Mesothelial cell of epicardium (in vitro differentiated cells): ENCODE measurements at places on chromosomes 3 and 15. TPM values are rescaled to one million over a fixed set of nuclear protein-coding genes. Genes with fewer than 3 reads are reported as not detected.

DNA sequence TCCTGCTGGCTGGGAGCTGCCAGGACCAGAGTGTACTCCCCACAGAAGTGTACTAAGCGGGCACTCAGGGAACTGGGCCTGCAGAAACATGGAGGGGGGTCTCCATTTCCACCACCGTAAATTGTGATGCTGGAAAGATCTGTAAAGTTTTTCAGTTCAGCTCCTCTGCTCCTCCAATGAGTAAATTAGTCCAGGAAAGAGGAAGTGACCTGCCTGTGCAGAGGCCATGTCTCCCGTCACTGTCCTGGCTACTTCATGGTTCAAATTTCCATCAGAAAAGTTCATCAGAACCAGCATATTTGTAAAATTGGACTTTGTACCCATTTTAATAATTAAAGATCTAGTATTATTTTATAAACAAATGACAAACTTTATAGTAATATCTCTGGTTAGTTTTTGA lies 226.7 kb upstream of the THBS1 start:
- H3K27me3 ChIP-seq = no peaks in the 10 kb centered on the region
- H3K27ac ChIP-seq = no peak overlapping the region
- no peak overlapping the region for H3K4me3 ChIP-seq
- DNase-seq = no peak

TMCO5A gene
- total RNA-seq = not detected in 3 replicates

TMEM207 gene
- total RNA-seq = not detected in 3 replicates

CFAP100 gene
- total RNA-seq = not detected in 3 replicates

DNA sequence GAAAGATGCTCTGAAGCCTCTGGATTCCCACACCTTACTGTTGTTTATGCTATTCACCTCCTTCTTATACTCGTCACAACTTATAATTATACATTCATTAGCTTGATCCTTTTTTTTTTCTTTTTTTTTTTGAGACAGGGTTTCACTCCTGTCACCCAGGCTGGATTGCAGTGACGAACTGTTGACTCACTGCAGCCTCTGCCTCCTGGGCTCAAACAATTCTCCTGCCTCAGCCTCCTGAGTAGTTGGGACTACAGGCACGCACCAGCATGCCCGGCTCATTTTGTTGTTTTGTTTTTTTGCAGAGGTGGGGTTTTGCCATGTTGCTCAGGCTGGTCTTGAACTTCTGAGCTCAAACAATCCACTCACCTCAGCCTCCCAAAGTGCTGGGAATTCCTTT lies 143.6 kb downstream of the PLCL2 start:
- H3K27ac ChIP-seq = no peak overlapping the region
- peaks cover 5% of the 10 kb centered on the region for H3K27me3 ChIP-seq
- peaks cover 1% of the 10 kb centered on the region for H3K4me1 ChIP-seq
- no peak for DNase-seq
- H3K36me3 ChIP-seq = no peaks in the 10 kb centered on the region
- no peak overlapping the region for H3K4me3 ChIP-seq

DNA sequence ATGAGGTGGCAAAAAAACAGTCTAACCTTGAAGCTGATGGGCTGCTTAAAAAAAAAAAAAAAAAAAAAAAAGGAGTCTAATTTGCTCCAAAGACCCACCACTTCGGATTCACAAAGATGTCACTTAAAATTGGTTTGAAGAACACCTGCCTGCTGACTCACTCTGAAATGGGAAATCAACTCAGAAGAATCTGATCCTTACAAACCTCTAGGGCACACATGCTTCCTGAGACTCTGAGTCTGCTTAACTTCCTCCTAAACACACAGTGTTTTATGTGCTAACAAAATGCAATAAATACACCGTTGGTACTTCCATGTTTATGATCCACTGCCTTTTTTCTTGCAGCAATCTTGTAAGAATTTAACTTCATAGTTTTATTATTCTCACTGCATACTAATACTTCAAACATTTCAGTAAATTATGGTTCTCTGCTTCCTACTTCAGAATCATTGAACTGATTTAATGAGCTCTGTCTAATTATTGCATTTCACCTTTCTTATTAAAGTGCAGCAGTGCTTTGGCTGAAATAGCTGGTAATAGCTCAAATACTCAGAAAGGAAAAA lies 73.0 kb upstream of the FRMD4B start:
- peaks cover 3% of the 10 kb centered on the region for H3K27me3 ChIP-seq
- H3K27ac ChIP-seq = no peak overlapping the region

CHRNA7 gene
- total RNA-seq = 2.2 to 3.0 TPM (median 2.9 TPM) in 3 replicates

DNA sequence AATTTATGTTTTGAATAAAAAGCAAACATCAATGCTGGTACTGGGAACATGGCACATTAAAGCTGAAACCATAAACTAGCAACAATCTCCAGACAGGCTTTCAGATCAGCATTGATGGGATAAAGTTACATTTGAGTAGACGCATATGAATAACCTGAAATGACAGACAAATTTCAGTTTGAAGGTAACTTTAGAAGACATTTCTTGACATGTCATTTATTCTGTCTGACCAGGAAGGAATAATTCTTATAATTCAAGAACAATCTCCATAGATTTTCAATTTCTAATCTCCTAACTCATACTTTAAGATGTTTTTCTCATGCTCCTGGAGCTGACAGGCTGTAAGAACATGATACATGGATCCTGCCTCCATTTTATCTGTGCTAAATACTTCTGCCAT lies 69.8 kb downstream of the PLCH1 start:
- no peak for DNase-seq
- no peak overlapping the region for H3K4me3 ChIP-seq
- no peaks in the 10 kb centered on the region for H3K27me3 ChIP-seq
- H3K4me1 ChIP-seq = peaks cover 19% of the 10 kb centered on the region

DNA sequence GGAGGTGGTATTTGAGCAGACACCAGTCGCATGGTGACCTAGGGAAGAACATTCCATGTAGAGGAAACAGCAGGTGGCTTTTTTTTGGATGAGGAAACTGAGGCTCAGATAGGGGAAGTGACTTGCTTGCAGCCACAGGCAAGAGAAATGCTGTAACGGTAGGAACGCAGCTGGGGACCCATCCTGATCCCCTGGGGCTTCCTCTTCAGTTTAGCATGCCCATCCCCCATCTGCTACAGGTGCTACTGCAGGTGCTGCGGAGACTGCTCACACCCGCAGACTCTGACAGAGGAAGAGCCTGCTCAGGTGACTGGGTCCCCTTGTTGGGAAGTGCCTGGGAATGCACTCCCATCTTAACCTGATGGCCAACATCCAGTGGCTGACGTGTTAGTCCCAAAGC lies 55.4 kb upstream of the SEC13 start:
- peaks cover 16% of the 10 kb centered on the region for H3K27me3 ChIP-seq
- H3K4me1 ChIP-seq = no peaks in the 10 kb centered on the region
- no peak overlapping the region for H3K27ac ChIP-seq

CHDH gene
- total RNA-seq = 3.2 to 3.9 TPM (median 3.6 TPM) in 3 replicates

- no peaks in the 10 kb centered on the region for H3K27me3 ChIP-seq
- peaks cover 57% of the 10 kb centered on the region for H3K4me1 ChIP-seq
Measured at GRCh38 chr3:25661694-25662437, 2.8 kb downstream of the TOP2B start.

NECTIN3 gene
- 26.1 to 28.3 TPM (median 27.3 TPM) in 3 replicates for total RNA-seq

GRCh38 chr3:68999605-69000004 lies 13.9 kb downstream of the EOGT start:
- no peak for DNase-seq
- no peak overlapping the region for H3K27ac ChIP-seq
- H3K36me3 ChIP-seq = peaks cover 4% of the 10 kb centered on the region
- no peak overlapping the region for H3K4me3 ChIP-seq
- H3K27me3 ChIP-seq = no peaks in the 10 kb centered on the region
- H3K4me1 ChIP-seq = no peaks in the 10 kb centered on the region

- peaks cover 5% of the 10 kb centered on the region for H3K36me3 ChIP-seq
- H3K27me3 ChIP-seq = no peaks in the 10 kb centered on the region
- H3K4me3 ChIP-seq = no peak overlapping the region
- H3K27ac ChIP-seq = no peak overlapping the region
- no peaks in the 10 kb centered on the region for H3K4me1 ChIP-seq
Measured at GRCh38 chr3:138768946-138769345, 65.8 kb downstream of the PIK3CB start.
